Cerebellar nuclear complex (tissue), 1 donor: ENCODE measurements at places on chromosomes 16 and 17.

- no peak for DNase-seq
These were observed 40.4 kb downstream of the PITPNC1 start for GRCh38 chr17:67417507-67417906.

GRCh38 chr16:83933885-83934683 is 19.0 kb upstream of the OSGIN1 start:
- DNase-seq, result no peak

DNA sequence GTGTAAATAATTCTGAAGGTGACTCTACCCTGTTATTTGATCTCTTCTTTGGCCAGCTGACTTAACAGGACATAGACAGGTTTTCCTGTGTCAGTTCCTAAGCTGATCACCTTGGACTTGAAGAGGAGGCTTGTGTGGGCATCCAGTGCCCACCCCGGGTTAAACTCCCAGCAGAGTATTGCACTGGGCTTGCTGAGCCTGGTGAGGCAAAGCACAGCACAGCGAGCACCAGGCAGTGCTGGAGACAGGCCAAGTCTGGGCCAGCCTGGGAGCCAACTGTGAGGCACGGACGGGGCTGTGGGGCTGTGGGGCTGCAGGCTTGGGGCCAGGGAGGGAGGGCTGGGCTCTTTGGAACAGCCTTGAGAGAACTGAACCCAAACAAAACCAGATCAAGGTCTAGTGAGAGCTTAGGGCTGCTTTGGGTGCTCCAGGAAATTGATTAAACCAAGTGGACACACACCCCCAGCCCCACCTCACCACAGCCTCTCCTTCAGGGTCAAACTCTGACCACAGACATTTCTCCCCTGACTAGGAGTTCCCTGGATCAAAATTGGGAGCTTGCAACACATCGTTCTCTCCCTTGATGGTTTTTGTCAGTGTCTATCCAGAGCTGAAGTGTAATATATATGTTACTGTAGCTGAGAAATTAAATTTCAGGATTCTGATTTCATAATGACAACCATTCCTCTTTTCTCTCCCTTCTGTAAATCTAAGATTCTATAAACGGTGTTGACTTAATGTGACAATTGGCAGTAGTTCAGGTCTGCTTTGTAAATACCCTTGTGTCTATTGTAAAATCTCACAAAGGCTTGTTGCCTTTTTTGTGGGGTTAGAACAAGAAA is 5.1 kb downstream of the STH start:
- no peak for DNase-seq

DNA sequence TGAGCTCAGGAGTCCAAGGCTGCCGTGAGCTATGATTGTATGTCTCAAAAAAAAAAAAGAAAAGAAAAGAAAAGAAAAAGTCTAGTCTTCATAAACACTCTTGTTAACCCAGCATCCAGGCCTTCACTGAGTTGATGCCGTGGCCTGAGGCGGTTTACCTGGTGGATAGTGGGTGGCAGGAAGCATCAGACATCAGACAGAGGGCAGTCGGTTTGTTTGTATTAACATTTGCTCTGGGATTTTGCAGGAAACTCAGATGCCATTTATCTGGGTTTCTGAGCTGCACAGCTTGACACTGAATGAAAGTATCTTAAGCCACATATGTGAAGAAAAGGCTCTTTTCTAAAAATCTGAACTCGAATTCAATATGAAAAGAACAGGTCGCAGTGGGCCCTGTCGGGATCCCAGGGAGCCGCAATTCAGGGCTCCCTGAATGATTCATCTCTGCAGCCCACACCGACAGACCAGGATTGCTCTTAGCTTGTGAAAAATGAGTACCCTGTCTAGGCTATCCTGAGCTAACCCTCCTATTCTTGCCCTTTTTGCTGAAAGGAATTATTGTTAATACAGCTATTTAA is 1.1 kb upstream of the DBNDD1 start:
- DNase-seq, result no peak

DNA sequence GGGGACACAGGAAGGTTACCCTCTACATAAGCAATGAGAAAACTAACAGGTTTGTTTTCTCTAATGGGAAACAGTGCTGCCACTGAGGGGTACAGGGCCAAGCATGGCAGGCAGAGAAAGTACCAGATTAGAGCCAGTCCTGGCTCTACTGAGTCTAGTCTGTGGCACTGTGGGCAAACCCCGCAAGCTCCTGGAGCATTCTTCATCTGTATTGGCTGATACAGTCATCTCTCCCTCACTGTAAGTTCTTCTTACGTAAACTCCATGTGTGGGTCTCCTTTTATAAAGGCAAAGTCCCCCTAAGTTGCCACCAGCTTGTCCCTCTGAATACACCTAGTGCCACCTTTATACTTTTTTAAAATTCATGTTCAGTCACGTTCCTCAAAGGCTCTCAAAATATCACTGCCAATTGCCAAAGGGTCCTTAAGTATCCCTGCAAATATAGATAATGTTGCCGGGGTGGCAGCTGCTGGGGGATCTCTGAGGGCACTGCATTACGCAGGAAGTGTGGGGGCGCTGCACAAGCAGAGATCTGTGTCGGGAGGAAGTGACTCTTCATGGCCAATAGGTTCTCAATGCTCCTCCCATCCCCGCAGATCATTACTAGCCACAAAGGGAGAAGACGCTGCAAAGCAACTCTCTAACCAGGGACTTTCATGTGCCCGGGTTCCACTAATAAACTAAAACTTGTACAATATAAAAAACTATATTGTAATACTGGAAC is 18.8 kb downstream of the XPO6 start:
- DNase-seq, result no peak
